ENCODE measurements at places on chromosomes 2 and 18.
A peak's percentile ranks its signal among the peaks of the same experiment; 100 is the strongest.

- no peak for DNase-seq
Observed at GRCh38 chr2:176976736-176977685, 235.6 kb upstream of the HNRNPA3 start.

GRCh38 chr2:26034637-26034992, 731 bp downstream of the RAB10 start:
- DNase-seq = no peak

DNA sequence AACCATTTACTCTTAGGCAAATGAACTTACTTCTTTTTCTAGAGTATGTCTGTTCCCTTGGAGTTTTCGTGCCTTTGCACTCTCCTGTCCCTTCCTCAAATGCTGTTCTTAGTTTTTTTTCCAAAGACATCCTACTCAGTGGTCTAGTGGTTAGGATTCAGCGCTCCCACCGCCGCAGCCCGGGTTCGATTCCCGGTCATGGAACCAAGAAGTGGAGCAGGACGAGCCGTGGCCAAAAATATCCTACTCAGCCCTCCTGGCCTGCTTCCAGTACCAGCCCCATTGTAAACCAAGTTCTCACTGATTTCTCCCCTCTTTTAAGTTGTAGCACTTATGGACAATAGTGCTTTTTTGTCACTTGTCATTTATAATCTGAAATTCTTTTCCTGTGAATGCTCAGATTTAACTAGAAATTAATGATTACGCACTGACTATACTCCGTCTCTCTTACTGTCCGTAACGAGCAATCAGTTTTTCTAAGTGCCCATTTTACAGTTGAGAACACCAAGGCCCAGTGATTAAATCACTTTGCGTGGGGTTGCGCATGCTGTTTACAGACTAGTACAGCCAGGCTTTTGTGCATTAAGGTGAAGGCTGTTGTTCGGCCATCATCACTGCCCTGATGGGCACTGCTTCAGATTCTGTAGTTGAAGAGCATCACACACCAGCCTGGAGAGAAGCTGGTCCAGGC, 17.9 kb downstream of the GREB1 start:
- DNase-seq = no peak

- no peak for DNase-seq
Observed at GRCh38 chr2:21406386-21406785, 282.6 kb downstream of the TDRD15 start.

- no peak for DNase-seq
Observed at GRCh38 chr2:46701152-46701551, 214.5 kb downstream of the MCFD2 start.

DNA sequence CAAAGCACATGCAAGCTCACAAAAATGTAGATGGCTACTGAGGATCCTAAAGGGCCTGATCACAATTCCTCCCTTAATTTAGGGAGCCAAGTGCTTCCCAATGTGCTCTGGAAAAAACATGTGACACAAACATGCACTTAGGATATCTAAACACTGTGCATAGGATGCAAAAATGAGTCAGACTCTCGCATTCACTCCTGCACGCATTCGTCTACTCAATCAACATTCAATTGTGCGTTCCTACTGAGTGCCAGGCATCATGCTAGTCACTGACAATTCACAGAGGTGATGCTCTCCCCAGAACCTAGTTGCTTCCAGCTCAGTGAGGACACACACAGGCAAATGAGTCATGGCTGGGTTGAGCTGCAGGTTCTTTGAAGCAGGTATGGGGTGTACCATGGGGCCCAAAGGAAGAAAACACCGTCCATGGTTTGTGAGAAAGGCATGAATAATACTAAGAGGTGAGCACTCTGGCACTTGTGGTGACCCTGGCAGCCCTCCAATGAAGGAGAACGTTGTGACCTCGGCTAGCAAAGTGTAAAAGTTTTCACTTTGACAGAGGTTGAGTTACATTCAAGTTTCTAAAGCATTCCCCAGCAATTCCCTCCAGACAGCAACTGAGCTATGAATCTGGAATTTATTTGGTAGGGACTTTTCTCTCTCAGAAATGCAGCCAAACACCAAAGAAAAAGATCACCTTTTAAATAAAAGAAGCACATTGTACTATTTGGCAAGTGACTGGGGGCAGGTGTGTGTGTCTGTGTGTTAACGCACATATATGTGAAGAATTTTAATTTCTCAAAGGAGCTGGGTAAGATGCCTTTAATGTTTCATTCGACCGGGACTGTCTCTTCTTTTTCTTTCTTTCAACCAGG, 173.3 kb downstream of the ALPK2 start:
- peak; percentile 57 for DNase-seq

- no peak for DNase-seq
Observed at GRCh38 chr2:128357506-128358370, 39.1 kb upstream of the HS6ST1 start.

DNA sequence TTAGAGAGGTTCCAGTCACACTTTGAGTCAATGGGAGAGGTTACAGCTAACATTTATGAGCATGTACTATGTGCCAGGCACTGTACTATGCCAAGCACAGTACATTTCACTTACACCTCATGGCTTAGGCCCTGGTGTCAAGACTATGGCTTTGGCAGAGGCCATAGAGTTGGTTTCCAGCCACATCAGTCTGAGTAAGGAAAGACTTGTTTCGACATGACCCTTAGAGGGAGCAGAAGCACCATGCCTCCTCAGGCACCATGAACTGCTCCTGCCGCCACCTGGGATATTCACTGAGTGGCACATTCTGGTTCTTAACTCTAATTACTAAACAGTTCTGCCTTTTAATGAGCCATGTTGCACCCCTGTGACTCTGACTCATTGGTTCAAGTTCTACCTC, 12.7 kb downstream of the DGUOK start:
- peak; percentile 36 for DNase-seq

DNA sequence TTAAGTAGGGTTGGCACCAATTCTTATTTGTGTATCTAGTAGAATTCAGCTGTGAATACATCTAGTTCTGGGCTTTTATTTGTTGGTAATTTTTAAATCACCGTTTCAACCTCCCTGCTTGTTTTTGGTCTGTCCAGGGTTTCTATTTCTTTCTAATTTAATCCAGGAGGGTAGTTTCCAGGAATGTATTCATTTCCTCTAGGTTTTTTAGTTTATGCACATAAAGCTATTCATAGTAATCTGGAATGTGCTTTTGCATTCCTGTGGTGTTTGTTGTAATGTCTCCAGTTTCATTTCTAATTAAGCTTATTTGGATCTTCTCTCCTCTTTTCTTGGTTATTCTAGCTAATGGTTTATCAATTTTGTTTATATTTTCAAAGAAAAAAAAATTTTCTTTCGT, 1361.8 kb upstream of the DDX18 start:
- DNase-seq = no peak

GRCh38 chr18:76453057-76453561, 41.9 kb downstream of the ZNF516 start:
- DNase-seq = no peak

GRCh38 chr18:26653943-26654615, 105.7 kb upstream of the KCTD1 start:
- no peak for DNase-seq

- peak; percentile 3 for DNase-seq
Observed at GRCh38 chr18:8507361-8507760, 101.9 kb upstream of the RAB12 start.

GRCh38 chr2:224101820-224102630, 62.9 kb upstream of the SERPINE2 start:
- no peak for DNase-seq

GRCh38 chr18:66193394-66193793, 410.5 kb downstream of the CDH19 start:
- no peak for DNase-seq

DNA sequence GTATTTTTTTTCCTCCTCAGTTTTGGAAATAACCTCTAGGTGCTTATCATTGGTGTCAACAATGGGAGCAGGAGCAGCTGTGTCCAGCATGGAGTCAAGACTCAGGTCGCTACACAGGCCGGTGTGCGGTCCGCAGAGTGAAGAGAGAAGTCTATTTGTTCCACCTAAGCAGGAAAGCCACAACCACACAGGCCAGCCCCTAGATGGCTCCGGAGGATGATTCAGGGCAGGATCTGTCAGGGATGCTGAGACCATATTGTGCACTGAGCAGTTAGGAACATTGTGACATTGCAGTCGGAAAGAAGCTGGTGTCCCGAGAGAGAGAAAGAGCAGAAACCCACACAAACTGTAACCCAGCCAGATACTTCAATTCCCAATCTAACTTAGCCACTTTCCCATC, 136.9 kb downstream of the GAREM1 start:
- DNase-seq = no peak

DNA sequence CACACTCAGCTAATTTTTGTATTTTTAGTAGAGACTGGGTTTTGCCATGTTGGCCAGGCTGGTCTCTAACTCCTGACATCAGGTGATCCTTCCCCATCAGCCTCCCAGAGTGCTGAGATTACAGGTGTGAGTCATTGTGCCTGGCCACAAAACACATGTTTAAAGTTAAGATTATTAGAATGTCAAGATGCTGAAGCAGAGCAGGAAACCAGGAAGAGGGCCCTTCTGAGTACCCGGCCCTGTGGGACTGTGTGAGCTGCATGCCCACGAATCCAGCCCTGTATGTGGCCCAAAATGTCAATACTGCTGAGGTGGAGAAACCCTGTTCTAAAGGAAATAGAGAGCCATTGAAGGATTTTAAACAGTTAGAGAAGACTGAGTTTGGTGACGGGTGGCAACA, 31.0 kb upstream of the REV1 start:
- no peak for DNase-seq

DNA sequence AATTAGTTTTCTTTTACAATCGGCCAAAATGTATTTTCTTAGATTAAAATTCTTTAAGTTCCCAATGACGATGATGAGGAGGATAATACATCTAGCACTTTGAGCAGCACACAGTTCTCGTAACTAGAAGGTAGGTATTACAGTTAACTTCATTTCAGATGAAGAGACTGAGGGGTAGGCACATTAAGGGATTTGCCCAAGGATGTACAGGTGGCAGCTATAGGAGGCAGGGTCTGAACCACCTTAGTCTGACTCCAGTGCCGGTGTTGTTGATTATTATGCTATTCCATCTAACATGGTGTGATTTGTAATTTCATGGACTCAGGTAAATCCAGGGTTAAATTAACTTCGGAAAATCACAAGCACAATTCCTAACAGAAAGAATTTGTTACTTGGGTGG, 1.1 kb downstream of the CD28 start:
- DNase-seq = no peak

GRCh38 chr2:232239951-232240681, 138.4 kb upstream of the ALPP start:
- DNase-seq = peak; percentile 44

DNA sequence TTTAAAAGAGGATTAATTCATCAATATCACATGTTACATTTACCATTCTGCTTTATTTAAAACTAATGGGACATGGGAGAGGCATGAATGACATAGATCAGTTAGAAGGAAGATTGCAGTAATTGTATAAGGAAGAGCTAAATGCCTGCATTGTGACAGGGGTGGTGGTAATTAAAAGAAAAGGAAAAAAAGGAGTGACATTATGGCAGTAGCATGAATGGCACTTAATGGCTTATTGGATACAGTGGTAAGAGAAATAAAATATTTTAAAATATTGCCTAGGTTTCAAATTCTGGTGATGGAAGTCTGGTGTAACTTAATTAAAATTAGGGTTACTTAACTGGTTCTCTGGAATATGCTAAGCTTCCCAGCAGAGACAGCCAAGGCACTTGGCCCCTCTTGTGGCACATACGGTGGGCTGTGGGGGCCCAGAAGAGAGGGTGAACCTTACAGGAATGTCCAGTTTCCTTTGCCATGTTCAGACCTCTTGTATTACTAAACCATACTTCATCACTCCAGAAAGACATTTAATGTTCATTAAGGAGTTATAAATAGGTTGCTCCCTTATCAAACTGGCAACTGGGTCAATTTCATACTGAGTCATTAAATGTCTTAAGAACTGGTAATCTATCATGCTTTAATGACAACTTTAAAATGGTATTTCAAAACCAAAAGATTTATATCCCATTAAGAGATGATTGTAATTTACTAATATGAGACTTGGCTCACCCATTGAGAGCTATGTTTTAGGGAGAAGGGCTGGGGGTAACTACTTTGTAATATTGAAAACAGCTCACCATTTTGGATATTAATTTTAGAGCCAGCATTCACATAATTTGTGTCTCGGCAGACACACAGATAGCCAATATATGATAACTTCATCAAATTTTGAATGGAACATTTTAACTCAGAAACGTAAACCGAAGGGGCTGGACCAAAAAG, 798.9 kb upstream of the PIK3C3 start:
- no peak for DNase-seq

GRCh38 chr2:217184242-217184641, 324.4 kb upstream of the TNP1 start:
- DNase-seq = no peak

DNA sequence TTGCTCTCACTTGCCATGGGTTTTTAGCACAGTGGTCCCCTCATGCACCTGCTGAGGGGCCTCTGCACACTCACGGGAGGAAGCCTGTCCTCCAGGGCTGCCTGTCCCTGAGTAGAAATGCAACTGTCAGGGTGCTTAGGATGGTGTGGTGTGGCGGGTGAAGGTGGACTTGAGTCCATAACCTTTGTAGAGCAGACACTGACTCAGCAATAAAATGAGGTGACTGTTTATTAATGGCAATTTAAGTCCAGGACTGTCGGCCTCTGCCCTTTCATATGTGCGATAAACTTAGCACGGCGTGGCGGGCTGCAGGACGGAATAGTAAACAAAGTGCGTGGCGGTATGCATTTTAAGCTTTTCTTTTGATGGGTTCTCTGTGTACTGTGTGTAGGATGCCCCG, 188.2 kb downstream of the LDLRAD4 start:
- DNase-seq = no peak

DNA sequence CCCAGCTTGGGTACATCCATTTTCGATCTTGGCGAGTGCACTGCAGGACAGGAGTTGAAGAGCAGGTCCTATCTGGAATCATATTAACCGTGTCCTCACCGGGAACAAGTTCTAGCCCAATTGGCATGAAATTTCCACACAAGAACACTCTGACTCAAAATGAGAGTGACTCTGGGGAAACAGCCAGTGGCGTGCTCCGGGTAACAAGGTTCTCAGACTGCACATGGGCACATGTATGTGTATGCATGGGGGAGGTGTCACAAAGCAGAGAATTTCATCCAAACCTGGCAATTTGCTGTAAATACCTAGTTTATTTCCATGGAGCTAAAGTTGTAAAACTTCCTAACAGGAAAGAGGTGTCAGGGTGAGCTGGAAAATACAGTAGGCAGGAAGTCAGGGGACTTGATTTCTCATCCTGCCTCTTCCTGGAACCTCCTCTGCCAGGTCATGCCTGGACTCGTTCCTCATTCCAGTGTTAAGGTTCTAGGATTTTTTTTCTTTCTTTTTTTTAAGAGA, 1.7 kb downstream of the TUBB6 start:
- DNase-seq = no peak

- no peak for DNase-seq
Observed at GRCh38 chr2:237235383-237236095, 149.8 kb downstream of the COPS8 start.

DNA sequence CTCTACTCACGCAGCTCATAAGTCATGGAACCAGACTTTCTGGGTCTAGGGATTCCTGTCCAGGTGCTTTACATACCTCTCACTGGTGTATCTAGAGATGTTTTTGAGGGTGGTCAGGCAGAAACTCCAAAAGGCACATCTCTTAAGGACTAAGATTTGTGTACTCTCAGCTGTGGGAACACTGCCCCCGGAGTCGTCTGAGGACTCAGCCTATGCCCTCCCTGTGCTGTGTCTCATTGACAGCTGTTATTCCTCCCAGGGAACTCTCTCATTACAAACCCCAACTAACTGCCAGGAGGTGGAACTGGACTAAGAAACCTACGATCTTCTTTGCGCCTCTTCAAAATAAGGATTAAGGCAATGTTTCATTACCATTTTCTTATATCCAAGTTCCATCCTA, 293.9 kb upstream of the DLGAP1 start:
- DNase-seq = no peak

All from activated CD4-positive, alpha-beta T cell treated with anti-CD3 and anti-CD28 coated beads for 48 hours (primary cell).